ENCODE measurements at places on chromosomes 7 and 10.

- no peak for DNase-seq
These were observed 59.5 kb downstream of the AGK start for GRCh38 chr7:141610671-141611070.

DNA sequence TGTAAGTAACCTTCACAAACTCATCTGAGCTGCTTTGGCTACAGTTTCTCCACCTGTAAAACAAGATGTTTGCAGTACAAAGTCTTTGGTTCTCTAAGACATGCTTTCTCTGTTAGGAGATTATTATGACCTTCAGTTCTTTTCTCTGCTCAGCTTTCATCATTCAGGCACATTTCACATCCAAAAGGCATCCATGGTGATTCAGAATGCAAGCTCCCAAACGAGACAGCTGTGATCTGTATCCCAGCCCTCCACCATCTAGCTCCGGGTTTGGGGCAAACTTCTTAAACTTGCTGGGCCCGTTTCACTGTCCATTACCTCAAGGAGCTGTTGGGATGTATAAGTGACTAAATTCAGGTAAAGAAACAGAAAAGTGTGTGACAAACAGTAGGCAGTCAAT is 95.8 kb upstream of the COL1A2 start:
- peak; percentile 77 for DNase-seq

DNA sequence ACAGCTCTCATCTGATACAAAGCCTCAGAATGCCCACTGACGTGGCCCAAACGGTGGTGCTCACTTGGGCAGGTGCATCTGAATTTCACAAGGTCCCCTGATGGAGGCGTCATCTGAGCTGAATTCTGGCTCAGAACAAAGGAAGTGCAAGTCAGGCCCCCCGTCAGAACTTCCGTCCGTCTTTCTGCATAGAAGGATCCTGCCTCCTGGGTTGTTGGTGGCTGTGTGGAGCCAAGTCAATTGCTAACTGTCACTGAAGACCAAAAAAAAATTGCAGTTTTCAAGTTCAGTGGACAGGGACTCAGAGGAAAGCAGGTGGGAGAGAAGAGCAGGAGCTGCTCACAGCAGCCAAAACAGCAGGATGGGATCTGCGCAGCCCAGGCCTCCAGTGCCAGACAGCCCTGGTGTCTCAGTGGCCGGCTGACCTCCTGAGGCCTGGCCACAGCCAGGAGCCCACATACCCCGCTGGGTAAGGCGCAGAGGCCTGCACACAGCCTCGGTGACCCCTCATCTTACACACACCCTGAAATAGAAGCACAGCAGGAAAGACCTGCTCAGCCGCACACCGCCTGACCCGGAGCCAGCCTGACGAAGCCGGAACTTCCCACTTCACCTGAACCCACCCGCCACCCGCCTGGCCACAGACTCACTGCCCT is 49.4 kb downstream of the PYROXD2 start:
- DNase-seq = no peak

- DNase-seq = peak; percentile 80
These were observed 39.5 kb downstream of the RSU1 start for GRCh38 chr10:16777473-16778370.

- no peak for DNase-seq
These were observed 18.5 kb downstream of the PIK3CG start for GRCh38 chr7:106883456-106884026.

DNA sequence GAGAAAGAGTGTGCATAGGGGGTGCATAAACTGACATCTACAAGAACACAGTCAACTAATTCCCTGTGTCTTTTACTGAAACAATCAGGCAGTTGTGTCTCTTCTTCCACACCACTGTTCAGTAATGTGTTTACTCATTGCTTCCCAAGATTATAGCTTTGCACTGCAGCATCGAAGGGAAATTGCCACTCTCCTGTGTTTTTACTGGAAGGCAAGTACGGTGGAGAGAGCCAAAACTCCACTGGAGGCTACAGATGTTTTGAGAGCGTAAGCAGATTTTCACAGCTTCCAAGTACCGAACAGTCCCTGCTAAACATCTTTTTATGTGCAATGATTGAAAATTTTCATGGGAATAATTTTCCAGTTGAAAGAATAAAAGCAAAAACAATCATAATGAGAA is 510.5 kb upstream of the AKR1E2 start:
- peak; percentile 85 for DNase-seq

DNA sequence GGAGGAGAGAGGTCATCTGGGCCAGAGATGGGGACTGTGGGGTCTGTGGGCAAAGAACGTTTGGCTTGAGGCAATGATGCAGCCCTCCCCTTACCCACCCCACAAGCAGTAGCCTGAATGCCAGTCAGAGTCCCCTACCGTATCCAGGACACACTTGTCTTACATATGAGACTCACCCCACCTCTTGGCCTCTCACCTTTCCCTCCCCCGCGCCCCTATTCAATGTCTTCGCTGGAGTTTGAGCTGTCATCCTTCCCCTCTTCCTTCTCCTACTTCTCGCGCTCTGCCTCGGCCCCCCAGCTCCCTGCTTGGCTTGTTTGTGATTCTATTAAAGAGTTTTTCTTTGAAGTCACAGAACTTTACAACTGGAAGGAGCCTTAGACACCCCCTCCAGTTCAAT is 8.9 kb downstream of the PRRT4 start:
- no peak for DNase-seq

DNA sequence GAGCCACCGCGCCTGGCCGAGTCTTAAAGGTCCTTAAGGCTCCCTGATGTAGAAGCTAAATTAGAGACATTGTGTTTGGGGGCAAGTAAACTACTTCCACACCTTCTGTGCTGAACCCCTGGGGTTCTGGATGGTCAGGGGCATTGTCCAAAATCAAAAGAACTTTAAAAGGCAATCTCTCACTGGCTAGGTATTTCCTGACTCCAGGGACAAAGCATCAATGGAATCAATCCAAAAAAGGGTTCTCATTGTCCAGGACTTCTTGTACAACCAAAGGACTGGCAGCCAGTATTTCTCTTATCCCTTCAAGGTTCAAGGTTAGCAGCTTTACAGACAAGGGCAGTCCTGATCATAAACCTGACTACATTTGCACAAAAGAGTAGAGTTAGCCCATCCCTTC is 24.0 kb downstream of the SRPK2 start:
- DNase-seq = no peak

DNA sequence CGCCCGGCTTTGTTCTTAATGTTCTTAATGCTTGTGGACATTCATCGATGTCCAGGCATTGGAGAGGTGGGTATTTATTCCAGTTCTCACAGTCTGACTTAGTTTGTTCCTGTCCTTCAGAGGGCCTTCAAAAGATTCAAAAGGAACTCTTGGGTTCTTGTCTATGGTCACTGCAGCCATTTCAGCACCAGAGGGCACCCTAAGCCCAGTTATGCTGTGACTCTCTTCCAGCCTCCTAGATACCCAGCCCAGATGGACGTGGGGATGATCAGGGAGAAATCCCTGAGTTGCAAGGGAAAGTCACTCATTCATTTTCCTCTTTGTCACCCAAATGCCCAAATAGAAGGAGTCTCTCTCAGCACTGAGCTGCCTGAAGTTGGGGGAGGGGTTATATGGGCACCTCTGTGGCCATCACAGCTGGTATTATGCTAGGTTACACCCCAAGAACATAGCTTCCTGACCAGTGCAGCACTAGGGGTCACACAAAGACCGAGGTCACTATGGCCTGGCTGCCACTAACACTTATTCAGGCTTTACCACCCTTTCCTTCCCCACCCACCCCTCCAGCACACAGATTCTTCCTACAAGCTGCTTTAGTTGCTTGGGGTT is 26.5 kb upstream of the CCDC126 start:
- DNase-seq = peak; percentile 90

GRCh38 chr7:73851410-73852338 is 9.3 kb upstream of the TMEM270 start:
- DNase-seq = peak; percentile 96

DNA sequence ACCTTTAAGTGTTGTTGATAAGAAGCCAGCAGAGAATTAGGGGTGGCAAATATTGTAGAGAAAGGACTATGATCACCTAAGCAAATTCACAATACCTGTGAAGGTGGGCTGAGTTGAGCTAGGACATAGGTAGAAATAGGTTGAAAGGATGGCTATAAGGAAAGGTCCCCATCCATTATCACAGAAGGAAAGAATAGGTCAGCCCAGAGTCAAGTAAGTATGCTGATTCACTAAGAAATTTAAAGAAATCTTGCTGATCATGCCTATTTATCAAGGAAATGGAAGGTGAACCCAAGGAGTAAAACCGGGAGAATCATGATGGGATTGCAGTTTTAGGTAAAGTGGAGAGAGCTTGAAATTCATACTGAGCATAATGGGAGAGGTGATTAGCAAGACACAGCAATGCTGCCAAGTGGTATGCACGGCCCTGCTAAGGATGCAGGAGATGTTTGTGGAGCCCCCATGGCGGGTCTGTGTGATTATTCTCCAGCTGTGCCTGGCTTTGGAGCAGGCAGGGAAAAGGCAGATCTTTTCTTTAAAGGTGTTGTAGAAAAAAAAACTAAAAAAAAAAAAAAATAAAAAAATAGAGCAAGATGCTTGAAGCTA is 399.4 kb downstream of the PLXDC2 start:
- no peak for DNase-seq

All from choroid plexus epithelial cell (primary cell).